ENCODE measurements at places on chromosomes 11 and 22.
A peak's percentile ranks its signal among the peaks of the same experiment; 100 is the strongest.

DNA sequence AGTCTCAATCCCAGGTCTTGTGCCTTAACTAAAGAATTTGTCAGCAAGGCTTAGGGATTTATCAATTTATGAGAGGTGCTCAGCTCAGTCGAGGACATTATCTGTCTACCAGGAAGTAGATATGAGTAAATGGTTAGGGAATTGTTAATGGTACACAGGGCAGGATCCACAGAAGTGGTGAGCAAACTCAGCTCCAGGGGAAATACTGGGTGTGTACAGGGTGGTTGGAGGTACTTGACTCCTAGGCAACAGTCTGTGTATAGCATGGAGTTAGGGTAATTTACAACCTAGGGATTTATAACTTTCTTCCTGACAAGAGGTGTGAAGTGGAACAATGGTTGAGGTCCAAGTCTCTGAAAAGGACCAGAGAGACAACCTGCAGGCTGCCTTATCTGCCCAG lies 123.4 kb upstream of the OR9Q1 start:
- DNase-seq, result no peak

DNA sequence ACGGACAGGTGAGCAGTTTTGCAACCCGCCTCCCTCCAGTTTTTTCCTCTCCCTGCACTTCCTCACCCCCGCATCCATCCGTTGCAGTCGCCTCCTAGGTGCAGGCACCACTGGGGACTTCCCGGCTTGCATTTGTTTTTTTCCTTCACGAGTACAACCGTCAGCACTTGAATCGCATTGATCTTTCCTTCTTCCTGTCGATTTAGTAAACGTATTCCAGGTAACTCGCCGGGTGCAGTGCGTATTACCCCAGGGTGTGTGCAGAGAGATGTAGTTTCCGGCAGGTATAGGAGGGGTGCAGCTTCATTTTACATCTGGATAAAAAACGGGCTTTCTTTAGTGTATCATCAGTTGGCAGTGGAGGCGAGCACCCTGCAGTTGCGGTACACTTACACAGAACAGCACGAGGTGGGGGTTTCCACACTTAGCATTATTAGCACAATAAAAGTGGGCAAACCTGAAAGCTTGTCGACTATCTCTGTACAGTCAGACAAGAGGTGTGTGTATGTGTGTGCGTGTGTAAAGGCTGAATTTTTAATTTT lies at the start of gene SORL1-AS1:
Gene SORL1-AS1, minus strand, starts transcription at position 359 of the 542 bp plus-strand sequence.
- DNase-seq, result peak; percentile 63

- no peak for DNase-seq
These were observed 14.3 kb upstream of the EFCAB6 start for GRCh38 chr22:43826142-43827002.

DNA sequence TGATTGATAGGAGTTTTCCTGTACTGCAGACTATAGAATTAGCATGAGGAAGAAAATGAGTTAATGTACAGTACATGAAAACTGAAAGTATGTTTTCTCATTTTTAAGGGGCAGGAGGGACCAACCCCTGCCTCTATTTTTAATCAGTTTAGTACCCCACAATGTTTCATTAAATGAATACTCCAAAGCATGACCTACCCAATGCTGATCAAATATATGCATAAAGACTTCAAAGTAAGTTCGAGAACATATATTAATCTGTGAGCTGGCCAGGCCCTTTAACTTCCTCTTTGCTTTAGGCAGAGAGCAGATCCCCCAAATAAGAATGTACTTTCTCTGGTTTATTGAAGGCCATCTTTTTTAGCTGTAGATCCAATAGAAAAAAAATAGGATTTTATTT lies 161.0 kb downstream of the FCHSD2 start:
- DNase-seq, result no peak

DNA sequence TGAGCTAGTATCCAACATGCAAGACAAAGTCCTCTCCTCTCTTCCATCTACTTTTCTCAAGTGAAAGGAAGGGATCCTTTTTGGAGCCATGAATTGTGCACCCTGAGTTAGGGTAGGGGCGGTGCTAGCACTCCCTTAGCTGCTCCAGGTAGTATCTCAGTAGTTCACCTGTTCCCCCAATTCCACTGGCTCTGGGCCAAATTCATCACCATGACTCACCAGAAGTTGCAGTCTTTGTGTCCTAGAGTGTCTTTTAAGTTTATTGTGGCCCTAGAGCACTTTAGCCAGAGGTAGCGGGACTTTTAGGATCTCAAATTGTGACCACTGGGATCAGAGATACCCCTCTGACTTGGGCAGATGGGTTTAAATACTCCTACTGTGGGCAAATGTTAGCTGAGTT lies 398.6 kb upstream of the ANO5 start:
- DNase-seq, result no peak
